ENCODE measurements at places on chromosomes 2 and 18.

GRCh38 chr2:170404846-170405245 is 226.9 kb downstream of the MYO3B start:
- no peak for DNase-seq

DNA sequence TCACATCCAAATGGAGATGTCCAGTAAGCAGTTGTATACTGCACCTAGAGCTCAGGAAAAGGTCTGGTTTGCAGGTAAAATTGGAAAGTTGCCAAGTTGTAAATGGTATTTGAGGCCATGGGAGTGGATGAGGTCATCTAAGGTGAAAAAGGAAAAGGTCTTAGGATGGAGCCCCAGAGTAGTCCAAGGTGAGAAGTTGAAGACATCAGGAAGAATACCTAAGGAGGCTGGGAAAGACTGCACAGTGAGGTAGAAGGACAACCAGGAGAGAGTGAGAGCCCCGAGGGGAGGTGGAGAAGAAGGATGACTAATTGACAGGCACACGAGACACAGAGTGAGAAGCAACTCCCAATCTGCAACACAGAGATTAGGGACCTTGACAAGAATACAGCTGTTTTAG is 10.7 kb downstream of the DPP4 start:
- DNase-seq, result no peak

DNA sequence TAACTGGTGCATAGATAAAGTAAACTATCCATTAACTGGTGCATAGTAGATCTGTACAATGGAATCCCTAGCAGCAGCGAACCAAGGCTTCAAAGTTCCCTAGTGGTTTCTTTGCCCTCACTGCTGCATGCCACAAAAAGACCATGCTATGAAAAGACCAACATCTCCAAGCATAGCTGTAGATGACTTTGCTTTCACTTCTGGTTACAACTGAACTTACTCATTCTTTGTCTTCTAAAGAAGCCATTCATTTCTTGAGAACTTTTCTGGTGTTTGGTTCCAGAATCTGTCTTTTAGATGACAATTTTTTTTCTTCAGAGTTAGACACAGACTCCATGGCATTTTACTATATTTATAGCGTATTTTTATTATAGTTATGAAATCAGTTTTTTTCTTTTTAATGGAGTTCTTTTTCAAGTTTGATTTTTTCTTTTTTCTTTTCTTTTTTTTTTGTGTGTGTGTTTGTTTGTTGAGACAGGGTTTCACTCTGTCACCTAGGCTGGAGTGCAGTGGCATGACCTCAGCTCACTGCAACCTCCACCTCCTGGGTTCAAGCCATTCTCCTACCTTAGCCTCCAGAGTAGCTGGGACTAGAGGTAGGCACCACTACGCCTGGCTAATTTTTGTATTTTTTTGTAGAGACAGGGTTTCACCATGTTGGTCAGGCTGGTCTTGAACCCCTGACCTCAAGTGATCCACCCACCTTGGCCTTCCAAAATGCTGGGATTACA is 63.6 kb downstream of the SLC35F5 start:
- DNase-seq, result no peak

- no peak for DNase-seq
These were observed 183.1 kb downstream of the STK39 start for GRCh38 chr2:168064011-168064998.

DNA sequence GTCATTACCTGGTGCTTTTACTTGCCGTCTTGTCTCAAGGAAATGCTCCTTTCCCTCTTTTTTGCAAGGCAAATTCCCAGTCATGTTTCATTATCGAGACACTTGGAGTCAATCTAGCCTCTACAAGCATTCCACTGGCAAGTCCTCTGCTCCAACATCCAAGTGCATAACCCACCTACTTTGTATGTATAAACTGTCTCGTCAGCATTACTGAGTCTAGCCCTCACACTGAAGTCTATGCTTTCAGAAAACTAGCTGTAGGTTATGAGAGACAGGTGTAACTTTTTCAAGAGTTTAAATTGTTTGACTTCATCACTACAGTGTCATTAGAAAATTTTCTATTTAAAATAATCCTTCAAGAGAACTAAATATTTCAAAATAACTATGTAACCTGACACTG is 319.2 kb downstream of the NBAS start:
- no peak for DNase-seq

GRCh38 chr2:86000131-86000937 is 105.4 kb downstream of the POLR1A start:
- DNase-seq, result no peak

DNA sequence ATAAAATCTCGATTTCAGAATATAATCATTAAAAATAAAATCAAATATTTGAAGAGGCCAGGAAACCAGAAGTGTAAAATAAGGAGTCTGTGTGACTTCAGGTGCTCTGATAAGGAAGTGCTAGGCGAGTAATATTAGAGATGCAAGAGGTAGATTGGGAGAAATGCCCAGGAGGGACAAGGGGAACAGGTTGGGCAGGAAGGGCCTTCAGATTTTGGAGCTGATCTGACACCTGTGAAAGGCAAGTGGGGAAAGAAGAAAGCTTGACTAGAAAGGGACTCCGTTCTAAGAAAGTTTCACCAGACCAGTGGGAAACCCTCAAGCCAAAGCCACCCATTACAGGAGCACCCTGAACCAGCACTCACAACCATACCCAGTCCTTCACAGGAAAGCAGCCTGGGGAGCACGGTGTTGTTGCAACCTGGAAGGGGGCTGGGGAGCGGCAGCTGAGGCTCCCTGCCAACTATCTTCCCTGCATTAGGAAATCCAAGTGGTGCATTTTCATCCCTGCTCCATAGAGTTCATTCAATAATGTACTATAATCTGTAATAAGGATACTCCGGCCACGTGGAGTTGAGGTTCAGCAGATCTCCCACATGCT is 57.5 kb upstream of the GREB1L start:
- DNase-seq, result no peak

- DNase-seq, result no peak
These were observed 54.6 kb downstream of the MERTK start for GRCh38 chr2:111952871-111953452.

DNA sequence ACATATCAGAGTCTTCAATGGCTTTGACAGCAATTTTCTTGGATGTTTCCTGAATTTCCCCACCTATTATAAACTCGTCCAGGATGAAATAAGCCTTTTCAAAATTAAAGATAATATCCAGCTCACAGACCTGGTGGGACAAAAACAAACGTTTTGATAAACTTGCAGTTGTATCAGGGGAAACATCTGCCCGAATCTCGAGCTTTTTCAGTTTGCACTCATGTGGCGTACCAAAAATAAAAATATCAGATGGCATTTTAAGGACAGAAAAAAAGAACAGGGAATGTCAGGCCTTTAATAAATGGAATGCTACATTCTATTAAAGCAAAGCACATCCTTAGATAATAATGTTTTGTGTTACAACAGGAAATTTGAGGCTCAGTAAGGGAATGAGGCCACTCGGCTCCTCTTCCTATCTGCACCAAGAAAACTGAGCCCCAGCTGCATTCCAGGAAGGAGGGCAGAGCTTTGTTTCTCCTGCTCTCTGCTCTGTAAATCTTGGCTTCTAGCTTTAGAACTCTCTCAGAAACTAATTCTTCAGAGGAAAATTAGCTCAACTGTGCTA is 72.1 kb downstream of the AP1S3 start:
- no peak for DNase-seq

DNA sequence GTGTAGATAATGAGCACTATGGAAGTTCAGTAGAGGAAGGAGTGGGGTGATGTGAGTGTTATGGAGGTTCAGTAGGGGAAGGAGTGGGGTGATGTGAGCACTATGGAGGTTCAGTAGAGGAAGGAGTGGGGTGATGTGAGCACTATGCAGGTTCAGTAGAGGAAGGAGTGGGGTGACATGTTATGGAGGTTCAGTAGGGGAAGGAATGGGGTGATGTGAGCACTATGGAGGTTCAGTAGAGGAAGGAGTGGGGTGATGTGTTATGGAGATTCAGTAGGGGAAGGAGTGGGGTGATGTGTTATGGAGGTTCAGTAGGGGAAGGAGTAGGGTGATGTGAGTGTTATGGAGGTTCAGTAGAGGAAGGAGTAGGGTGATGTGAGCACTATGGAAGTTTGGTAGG is 116.3 kb upstream of the SMAD7 start:
- DNase-seq, result no peak

- DNase-seq, result no peak
These were observed 23.3 kb upstream of the ARPC2 start for GRCh38 chr2:218193701-218194100.

DNA sequence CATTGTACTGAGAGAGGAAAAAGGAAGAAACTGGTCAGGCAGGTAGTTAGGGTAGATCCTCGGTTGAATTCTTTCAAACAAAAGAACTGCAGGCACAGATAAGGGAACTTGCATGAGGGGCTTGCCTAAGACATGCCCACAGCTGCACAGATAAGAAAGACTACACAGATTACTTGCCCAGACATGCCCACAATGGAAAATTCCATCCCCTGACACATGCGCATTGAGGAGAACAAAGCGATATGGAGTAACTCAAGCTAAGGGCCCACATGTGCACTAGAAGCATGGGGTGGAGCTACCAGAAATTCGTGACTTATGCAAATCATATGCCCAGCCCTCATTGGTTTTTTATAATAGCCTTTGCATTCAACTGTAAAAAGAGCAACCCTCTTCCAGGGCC is 181.3 kb upstream of the ZNF521 start:
- no peak for DNase-seq
